ENCODE measurements at places on chromosomes 4 and X.
A peak's percentile ranks its signal among the peaks of the same experiment; 100 is the strongest.

- DNase-seq: no peak
Observed at GRCh38 chrX:153216926-153217325, 37.8 kb downstream of the MAGEA1 start.

GRCh38 chr4:188627892-188628291 lies 488.7 kb downstream of the TRIML1 start:
- DNase-seq: no peak

DNA sequence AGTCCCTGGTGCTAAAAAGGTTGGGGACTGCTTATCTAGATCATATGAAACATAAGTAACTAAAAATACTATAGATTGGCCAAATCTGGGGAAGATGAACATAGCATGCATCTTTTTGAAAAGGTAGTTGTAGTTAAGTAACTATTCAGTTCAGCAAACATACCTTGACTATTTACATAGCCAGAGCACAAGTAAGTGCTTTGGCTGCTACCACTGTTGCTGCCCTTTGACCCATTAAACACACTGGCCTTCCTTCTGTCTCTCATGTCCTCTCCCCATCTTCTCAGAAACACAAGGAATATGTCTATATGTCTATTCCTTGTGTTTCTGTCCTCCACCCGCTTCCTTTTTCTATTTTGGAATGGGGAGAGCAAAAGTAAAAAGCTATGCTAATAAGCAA lies 87.9 kb upstream of the SPRY1 start:
- no peak for DNase-seq

DNA sequence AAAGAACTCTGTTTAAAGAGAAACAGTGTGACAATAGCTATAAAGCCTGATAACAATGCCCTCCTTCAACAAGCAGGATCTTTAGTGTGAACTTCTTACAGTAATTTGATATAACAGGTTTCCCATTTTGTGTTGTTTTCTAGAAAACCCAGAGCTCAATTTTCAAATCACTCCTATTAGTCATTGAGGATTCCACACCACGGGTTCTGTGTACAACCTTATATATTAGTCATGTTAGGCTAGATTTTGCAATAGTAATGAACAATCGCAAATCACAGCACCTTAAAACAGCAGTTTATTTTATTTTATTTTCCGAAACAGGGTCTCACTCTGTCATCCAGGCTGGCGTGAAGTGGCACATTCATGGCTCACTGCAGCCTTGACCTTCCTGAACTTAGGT lies 1020.9 kb upstream of the INTU start:
- DNase-seq: peak; percentile 7

GRCh38 chr4:176479767-176480166 lies 160.0 kb downstream of the SPCS3 start:
- DNase-seq: no peak

DNA sequence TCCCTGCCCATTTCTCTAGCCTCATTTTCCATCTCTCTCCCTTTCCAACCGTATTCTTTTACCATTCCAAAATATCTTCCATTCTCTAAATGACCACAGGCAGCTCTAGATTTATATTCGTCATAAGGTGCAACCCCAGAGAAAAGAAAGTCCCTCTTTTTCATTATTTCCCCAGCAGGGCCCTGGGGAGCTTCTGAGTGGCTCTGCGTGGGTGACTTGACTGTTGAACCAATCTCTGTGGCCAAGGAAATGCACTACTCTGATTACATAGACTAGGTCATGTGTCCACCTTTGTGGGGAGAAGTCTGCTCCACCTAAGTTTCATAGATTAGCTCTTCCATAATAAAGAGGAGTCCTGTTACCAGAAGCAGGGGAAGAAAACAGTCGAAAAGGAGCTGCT lies 51.4 kb downstream of the ATOH1 start:
- DNase-seq: no peak

DNA sequence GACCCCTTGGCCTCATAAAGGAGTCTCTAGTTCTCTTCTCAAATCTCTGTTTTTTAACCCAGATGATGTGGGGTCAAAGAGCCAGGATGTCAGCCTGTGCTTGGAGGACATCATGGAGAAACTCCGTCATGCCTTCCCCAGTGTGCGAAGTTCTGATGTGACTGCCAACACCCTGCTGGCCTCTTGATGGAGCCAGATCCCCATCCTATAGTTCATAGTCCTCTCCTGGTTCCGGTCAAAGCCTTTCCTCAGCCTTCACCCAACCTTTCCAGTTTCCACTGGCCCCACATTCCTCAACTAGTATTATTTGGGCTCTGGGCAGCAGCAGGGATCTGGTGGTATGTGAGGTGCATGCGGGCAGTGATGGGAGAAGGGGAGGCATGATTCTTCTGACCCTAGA lies 30.7 kb downstream of the TAF7L start:
- no peak for DNase-seq

GRCh38 chr4:185730387-185730786 lies 81.6 kb downstream of the SORBS2 start:
- no peak for DNase-seq

DNA sequence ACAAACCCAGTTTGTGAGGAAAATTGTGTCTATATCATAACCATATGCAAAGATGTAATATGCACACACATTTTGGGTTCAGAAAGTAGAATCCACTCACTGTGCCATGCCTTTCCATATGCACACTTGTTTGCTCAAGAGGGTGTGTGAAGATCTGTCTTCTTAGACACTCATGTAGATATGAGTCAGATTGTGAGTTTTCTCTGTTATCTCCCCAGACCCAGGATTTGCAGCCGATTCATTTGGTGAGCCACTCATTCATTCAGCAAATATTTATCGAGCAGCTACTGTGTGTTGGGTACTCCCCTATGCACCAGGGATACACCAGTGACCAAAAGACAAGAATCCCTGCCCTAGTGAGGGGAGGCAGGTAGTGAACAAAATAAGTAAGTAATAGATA lies 81.5 kb downstream of the CLCN5 start:
- DNase-seq: no peak

DNA sequence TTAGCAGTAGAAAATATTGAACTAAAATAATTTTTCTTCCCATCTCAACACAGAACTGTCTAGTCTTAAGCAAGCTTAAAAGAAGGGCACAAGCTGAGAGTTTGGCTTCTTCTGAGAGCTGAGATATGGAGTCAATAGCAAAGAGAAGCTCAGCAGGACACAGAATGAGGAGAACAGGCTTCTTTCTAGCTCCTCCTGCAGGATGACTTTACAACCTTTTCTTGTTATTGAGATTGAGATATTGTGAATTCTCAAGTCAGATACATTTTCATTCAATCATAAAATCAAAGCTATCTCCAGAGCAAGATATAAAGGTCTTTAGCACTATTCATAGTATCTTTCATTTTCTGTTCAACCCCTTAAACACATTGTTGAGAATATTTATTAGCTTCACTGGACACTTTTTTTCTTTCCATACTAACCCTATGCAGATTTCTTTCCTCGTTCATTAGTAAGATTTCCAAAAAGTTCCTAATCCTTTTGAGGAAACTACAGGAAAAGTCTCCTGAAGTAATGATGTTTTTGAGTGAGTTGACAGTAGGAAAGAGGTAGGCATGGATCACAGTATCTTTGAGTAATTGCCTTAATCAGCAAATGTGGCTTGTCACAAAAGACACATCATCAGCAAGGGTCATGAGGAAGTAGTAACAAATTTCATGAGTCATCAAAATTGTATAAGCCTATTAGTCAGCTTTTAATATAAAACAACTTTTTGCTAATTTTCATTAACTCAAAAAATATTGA lies 17.8 kb upstream of the CXCL3 start:
- no peak for DNase-seq

- DNase-seq: no peak
Observed at GRCh38 chrX:3393581-3394111, 47.2 kb upstream of the MXRA5 start.

DNA sequence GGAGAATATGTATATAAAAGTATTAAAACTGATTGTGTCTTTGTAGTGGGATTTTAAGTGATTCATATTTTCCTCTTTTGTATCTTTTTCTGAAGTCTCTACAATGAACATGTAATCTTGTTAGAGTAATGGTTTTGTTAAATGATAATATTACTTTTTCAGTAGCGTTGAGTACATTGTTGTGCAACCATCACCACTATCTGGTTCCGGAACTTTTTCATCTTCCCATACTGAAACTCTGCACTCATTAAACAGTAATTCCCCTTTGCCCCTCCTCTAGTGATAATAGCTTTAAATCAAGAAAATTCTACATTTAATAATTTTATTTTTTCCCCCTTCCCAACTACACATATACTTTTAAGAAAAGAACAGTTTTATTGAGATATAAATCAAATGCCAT lies 23.3 kb downstream of the SHROOM3 start:
- DNase-seq: no peak

GRCh38 chr4:4541040-4541631 lies 712 bp downstream of the STX18 start:
- DNase-seq: no peak

DNA sequence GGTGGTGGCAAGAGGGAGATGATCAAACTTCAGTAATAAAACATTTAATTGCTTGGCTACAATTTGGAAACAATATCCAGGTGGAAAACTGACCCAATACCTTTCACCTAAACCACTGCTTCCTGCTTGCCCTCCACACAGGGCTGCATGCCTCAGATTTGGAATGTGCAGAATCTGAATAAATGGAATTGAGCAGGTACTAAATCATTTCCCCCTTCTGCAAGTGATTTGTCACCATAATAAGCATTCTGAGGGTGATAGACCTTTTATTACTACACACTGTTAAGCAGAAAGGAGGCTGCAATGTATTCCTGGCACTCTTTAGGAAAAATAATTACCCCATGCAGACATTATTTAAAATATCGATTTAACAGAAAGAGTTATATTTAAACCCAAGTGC lies 291.8 kb downstream of the IDS start:
- DNase-seq: no peak

DNA sequence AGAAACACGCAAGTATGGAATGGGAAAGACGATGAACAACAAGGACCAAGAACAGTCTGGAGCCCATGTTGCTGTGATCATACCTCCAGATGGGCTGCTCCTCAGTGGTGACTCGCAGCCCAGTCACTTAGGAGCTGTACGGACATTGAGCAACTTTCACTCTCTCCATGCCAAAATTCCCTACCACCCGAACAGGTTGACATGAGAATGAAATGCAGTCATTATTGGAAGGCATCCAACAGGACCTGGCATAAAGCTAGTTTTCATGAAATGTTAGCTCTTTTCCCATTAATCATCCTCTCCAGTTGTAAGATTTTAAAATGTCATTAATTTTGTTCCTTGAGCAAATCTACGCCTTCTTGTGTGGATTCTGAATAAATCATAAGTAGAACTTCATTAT lies 82.7 kb upstream of the GPM6B start:
- DNase-seq: peak; percentile 54

DNA sequence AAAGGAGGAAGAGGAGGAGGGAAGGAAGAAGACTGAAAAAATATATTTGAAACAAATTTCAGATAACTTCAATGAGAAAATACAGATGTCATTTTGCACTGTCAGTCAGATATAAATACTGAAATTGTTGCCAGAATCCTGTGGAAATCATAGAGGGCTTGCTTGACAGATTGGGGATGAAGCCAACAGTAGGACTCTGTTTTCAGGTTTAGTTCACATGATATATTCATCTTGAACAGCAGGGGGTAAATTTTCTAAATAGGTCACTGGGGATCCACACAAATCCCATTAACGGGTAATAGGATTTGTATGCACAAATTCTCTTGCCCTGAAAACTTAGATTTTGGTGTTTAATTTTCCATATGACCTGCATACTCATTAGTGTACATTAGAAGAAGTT lies 103.3 kb upstream of the PCDH18 start:
- no peak for DNase-seq

GRCh38 chr4:156764145-156764544 lies 207.5 kb downstream of the PDGFC start:
- DNase-seq: no peak

DNA sequence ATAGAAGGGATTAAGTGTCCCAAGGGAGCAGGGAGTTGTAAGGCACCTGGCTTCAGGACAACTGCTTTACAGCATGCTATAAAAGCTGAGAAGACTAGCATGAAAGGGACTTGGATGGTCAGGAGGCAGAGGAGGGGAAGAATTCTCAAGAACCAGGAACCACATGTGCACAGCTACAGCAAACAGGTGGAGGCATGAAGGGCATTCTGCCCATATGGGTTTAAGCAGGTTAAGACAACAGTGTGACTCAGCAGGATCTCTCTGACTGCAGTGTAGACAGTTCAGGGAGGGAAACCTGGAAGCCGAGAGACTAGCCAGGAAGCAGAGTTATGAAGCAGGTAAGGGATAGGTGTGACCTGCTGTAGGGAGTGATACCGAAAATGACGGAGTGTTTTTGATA lies 117.0 kb downstream of the DHRSX start:
- DNase-seq: no peak

DNA sequence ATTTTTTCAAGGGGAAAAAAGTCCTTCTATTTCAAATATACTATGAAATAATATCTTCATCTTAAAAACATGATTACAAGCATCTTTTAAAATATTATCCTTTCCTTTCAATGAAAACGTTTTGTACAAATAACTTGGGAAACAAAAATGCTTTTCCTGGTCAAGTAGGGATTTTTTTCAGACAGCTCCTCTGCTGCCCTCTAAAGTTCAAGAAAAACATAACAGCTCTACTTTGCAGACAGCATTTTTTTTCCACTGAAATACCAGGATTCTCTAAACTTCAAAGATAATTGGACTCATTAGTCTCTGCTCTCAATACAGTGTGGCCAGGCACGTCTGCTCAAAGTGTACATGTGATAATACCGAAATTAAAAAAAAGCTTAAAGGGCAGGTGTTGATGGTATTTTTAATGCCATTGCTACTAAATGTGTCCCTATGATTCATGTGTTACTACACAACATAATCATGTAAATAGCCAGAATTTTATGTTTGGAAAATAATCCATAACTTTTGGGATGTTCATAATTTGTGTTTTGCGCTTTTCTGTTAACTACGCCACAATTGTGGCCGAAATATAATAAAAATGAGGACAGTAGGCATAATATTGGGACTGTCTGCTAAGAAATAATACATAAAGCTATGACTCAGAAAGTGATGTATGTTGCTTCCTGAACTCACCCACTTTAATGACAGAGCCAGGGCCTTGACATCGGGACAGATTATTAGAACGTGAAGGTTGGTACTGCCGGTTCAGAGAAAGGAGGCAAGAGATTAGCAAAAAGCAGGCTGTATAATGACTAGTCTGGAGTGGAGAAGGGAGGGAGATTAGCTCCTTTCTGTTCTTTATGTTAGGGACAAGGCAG lies 478.9 kb downstream of the KCNIP4 start:
- DNase-seq: no peak

DNA sequence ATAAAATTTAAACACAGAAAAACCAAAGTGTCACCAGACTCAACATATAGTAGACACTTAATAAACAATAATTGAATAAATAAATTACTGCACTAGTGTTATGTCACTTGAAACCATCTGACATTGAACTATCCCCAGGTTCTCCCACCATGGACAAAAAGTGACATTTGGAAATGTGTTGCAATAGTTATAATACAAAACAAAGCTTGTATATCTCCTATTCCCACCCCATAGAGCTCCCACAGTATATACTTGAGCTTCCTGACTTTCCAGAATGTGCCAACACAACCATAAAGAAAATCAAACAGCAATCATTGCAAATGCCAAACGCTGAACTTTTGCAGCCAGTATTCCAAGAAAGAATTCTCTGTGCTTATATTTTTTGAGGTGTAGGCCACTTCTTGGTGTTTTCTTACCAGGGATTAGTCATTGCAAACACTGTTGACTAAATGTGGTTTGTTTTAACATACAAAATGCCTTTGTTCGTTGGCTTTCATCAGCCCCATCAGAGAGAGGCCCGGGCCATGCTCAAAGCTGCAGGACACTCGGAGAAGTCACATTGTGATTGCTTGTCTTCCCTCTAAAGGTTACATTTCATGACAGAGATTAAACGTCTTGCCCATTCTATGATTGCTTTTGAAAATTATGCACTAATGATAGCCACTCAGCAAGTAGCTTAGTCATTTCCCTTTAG lies 33.8 kb downstream of the PPARGC1A start:
- DNase-seq: no peak

Data from kidney epithelial cell (primary cell).